ENCODE measurements at places on chromosomes 5 and 9. TPM values are rescaled to one million over a fixed set of nuclear protein-coding genes. Genes with fewer than 3 reads are reported as not detected.

Gene ERMP1
- polyA plus RNA-seq = 2.6 TPM

Gene GABRP
- polyA plus RNA-seq = not detected

DNA sequence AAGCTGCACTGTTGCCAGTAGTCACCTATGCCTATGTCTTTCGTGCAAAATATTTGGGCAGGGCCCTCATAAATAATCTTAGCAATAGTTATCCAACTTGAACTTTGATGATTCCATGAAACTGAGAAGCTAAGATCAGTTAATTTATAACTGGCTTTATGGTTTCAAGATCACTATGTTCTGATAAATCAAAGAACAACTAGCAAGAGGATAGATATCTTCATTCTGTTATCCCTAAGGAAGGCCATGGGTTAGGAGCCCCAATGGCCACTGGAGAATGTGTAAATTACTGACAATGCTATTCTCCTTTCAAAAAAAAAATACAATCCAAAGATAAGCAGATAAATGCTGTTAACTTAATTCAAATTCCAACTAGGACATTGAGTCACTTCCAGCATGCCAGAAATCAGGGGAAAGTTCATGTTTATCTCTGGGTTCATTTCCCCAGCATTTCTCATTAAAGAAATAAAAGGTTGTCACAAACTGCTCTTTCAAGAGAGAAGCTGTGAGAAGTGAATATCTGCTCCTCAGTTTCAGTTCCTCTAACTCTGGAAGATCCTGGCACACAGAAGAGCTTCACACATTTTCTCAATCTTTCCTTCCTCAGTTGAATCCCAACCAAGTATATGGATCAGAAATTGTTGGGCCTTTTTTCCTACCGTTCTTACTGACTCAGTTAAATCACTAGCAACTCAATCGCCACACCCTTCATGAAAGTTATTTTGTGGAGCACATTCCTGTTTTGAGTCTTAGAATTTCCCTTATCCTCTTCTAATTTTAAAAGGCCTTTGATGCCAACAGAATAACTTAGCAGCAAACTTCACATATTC, 59.6 kb upstream of the SLC1A1 start:
- DNase-seq = peak; percentile 55

DNA sequence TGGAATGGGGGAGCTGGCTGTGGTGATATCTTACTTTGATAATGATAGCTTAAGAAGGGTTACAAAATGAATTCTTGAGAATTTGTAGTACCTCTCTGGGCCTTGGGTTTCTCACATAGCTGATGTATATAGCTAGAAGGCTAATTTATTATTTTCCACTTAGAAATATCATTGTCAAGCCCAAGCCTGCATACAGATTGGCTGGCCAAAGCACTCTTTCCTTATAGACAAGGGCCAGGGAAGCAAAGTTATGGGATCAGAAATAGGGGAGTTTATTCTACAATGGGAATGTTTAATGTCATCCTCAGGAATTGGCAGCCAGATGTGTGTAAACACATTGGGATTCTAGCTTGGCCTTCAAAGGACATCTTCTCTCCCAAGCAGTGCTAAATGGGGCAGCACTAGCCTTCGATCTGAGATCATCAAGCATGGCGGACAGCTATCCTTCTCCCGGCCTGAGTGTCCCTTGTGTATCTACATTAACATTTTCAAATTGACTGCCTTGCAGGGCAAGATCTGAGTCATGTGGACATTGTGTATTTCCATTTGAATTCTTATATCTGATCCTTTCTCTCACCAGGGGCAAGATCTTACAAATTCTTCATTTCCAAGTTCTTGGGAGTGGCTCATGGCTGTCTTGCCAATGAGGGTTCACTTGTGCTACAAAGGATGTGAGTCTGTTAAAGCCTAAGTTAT, 457.2 kb downstream of the ARHGEF28 start:
- no peak for DNase-seq

DNA sequence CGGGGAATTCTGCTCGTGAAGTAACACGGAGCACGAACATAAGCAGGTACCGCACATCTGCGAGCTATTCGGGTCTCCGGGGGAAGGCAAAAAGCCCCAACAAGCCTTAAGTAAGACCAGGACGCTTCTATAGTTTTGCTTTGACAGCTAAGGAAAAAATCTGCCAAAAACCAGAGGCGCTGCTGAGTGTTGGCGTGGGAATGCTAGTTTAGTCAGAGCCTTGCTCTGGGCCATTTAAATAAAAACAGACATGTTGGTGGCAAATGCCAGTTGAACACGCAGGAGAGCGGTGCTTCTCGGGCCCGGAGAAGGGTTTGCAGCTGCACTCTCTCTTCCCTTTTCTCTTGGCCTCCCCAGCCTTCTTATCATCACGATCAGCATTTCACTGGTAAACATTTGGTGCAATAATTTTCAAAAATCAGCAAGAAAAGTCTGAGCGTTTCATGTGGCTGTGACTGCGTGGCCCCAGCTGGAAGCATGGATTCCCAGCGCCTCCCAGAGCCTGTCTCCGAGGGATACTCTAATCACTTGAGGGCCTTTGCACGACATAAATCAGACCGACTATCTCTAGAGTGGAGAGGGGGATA, 6.4 kb upstream of the NOTCH1 start:
- DNase-seq = peak; percentile 95

DNA sequence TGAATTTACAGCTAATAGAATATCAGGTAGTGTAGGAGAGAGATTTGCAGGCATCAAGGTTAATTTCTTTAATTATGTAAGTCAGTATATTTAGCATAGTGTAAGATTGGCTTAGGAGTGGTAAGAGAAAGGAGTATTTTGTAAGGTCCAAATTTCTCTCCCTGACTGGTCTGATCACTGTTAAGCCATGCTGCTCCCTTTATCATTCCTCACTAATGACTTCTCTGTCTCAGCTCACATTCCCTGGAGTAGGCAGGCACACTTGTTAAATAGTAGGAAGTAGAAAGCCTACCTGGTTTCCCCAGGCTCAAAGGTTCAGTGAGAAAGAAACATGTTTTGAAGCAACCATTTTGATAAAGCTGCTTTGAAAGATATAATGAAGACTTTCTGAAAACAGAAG, 90.7 kb downstream of the SMIM15 start:
- no peak for DNase-seq

DNA sequence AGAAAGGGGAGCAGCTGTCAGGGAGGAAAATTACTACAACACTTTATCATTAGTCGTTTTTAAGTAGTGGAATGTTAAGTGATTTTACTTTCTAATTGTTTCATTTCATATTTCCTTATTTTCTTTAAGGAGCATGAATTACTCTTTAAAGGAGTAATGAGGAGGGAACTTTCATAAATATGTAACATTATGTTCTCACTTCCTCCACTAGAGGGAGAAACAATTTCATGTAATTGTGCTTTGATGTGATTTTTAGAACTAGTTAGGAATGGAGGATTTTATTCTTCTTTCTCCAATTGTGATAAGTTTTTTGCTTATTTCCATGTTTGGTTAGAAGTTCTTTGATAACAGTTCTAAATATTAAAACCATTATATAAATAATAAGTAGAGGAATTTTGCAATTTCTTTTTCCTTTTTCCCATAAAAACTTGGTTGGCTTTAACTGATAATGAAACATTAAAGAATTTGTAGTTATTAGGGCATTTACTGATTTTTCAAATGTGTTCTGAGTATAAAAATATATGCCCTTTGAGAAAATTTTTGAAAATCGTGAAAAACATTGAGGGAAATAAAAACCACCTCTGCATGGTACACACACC, 25.6 kb downstream of the CEP78 start:
- DNase-seq = peak; percentile 56
